Stimulated activated CD8-positive, alpha-beta memory T cell treated with anti-CD3 and anti-CD28 coated beads, Interleukin-4, amount 100 ng/mL, for 1 hour (primary cell): ENCODE measurements at places on chromosomes 7 and 10.

DNA sequence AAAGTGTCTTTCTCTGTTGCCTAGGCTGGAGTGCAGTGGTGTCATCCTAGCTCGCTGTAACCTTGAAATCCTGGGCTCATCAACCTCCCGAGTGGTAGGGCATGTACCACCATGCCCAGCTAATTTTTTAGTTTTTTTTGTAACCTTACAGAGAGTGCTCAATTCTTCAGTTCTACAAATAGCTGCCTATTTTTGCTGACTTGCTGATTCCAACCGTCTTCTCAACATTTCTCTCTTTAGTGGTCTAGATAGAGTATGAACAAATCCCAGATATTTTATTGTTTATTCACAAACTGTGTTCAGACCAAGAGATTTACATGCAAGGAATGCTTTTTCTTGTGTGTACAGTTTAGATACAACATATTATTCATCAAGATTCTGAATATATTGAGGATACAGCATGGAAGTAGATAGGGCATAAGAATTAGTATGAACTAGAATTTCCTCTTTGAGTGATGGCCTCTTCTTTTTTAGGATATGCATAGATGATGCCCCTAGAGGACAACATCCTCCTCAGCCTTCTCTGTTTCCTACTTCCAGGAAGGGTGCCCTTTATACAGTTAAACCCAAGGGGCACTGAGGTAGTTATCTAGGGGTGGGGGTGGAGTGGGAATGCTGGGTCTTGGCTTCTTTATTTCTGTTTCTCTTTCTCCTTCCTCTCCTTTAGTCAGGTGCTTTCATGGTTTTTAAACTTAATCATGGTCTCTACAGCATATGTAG is 26.0 kb downstream of the PRPF18 start:
- DNase-seq = no peak

DNA sequence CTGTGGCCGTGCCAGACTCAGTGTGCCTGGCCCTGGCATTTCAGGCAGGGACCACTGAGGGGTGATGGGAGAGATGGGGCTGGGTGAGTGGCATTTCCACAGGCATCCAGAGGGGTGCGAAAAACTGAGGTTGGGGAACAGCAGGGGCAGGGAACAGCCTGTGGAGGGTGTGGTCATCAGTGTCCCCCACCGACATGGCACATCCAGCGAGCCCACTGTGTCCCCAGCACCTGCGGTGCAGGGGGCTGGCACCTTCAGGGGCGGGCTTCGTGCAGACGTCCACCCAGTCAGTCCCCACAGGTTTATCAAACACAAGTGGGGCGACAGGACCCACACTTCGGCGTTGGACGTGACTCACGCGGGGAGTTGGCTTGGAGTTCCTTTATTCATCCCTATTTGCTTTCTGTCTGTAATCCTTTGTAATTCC is 14.8 kb downstream of the CUX1 start:
- DNase-seq = no peak

DNA sequence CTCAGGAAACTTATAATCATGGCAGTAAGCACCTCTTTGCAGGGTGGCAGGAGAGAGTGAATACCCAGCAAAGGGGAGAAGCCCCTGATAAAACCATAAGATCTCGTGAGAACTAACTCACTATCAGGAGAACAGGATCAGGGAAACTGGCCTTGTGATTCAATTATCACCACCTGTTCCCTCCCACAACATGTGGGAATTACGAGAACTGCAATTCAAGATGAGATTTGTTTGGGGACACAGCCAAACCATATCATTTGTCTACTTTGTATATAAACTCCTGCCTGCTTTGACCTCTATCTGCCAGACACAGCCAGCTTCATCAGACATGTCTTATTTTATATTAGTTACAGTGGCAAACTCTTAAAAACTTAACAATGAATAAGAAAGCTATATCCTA is 50.4 kb downstream of the ARMC3 start:
- no peak for DNase-seq

- no peak for DNase-seq
Measured at GRCh38 chr10:6957851-6958250, 377.8 kb upstream of the PRKCQ start.

DNA sequence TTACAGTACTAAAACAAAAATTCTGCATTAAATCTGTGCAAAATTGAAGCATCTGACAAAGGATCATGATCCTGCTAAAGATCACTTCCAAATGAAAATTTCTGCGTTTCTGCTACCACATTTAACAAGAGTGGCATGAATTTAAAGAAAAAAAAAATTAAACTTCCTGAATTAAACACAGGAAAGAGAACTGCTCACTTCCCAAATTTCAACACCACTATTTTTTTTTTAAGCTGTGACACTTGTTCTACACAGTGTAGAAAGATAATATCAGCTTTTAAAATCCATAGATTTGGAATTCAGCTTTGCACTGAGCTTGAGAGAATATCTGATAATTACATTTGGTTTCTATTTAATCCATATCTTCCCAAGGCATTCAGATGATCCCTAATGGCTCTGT is 73.6 kb downstream of the EPC1 start:
- DNase-seq = no peak

DNA sequence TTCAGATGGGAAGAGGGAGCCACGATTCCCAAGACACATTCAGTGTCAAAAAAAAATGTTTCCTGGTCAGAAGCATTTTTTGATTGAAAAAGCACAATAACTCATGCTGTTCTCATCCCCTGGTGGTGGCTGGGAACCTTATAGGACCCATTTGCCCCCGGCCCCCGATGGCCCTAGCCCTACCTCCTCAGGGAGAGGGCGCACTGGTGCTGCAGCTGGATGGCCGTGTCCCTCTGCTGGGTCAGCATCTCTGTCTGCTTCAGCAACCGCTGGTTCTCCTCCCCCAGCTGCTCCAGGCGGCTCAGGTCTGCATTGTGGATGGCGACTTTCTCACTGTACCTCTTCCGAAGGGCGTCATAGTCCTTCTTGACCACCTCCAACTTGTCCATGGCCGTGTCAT is 83.3 kb downstream of the DLG5 start:
- no peak for DNase-seq

- no peak for DNase-seq
Measured at GRCh38 chr10:99685597-99685967, 26.3 kb downstream of the ENTPD7 start.

- DNase-seq = no peak
Measured at GRCh38 chr7:127390817-127391590, 1.5 kb downstream of the ZNF800 start.

GRCh38 chr7:127146746-127147536 is 105.8 kb downstream of the GRM8 start:
- DNase-seq = no peak

DNA sequence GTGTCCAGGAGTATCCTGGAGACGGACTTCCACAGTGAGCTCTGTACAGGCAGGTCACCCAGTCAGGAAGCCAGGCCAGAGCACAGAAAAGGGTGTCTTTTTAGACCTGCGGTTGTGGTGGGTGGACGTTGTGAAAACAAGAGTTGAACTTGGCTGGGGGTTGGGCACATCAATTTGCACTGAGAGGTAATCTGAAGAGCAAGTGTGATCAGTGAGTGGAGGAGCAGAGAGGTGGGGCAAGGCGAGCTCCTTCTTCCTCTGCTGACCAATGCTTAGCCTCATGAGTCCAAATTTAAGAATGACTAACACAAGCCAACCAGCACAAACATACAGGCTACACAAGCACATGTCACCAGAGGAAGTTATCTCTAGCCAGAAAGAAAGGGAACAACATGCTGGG is 310.8 kb downstream of the TCERG1L start:
- DNase-seq = no peak

DNA sequence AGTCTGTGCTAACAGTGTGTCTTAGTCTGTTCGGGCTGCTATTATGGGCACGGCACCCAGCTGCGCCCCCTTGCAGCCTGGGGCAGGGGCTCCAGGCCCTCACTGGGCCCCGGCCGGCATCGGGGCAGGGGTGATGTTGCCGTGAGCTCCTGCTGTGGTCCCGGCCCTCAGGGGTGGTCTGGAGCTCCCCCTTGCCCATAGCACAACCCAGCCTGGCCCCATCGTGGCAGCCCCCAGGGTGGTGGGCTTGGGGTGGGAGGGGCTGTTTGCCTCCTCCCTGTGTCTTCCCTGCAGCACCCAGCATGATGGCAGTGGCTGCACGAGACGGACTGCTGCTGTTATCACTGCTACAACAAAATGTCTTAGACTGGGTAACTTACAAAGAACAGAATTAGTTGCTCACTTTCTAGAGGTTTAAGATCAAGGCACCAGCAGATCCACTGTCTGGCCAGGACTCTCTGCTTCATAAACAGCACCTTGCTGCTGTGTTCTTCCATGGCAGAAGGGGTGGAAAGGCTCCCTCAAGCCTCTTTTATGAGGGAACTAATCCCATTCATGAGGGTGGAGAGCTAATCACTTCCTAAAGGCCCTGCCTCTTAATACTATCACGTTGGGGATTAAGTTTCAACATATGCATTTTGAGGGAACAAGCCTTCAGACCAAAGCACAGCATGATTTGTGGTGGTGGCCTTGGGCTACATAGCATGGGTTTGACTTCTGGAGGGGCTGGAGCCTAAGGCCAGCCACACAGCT is 149.5 kb downstream of the SEC23IP start:
- DNase-seq = no peak

- no peak for DNase-seq
Measured at GRCh38 chr7:122887198-122887597, 938 bp upstream of the CADPS2 start.

GRCh38 chr7:106358103-106358663 is 73.4 kb upstream of the NAMPT start:
- DNase-seq = no peak

DNA sequence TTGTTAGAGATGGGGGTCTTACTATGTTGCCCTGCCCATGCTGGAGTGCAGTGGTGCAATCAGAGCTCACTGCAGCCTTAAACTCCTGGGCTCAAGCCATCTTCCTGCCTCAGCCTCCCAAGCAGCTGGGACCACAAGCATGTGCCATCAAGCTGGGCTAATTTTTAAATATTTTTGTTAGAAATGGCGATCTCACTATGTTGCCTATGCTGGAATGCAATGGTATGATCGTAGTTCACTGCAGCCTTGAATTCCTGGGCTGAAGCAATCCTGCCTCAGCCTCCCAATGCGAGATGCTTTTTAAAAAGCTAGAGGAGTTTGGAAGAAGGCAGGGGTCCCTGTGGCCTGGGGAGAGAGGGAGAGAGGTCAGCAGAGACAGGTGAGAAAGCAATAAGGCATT is 600.1 kb upstream of the AUTS2 start:
- no peak for DNase-seq

DNA sequence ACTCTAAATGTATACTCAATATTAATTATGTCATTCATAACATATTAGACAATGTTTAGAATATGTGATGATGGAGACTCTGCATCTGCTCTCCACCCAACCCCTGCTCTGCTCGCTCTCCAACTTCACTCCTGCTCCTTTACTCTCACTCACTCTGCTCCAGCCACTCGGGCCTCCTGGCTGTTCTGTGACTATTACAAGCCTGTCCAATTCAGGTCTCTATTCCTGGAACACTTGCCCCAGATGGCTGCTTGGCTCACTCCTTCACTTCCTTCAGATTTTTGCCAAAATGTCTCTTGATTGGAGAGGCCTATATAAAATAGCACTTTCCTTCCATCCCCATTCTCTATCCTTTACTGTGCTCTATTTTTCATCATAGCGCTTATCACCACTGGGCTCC is 84.8 kb downstream of the HBP1 start:
- no peak for DNase-seq

DNA sequence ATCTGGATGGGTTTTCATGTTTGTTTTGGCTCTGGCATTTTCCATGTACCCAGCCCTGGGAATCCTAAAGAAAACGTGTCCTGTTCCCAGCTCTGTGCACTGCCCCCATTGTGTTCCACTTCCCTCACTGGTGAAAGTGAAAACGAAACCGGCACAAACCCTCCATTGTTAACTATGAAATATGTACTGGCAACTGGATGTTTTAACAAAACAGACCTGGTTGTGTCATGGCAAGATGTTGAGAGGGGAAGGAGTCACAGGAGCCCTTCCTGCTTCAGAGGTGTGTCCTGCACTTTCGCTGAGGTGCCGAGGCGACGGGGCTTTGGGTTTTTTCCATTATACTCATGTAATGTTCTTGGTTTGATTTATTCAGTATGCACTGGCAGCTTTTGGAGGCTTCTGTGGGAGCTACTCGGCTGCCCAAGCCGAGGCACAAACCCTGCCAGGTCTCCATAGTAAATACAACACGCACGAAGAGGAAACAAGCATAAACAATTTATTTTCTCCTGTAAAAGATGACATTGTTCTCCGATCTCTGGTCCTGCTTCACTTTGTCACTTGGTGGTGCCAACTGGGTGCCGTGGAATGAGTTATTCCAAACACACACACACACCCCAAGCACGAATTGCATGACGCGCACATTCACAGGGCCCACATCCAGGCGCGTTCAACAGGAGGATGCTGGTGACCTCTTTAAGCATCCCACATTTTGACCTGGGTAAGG is 118.2 kb downstream of the CDK6 start:
- peak; percentile 28 for DNase-seq

DNA sequence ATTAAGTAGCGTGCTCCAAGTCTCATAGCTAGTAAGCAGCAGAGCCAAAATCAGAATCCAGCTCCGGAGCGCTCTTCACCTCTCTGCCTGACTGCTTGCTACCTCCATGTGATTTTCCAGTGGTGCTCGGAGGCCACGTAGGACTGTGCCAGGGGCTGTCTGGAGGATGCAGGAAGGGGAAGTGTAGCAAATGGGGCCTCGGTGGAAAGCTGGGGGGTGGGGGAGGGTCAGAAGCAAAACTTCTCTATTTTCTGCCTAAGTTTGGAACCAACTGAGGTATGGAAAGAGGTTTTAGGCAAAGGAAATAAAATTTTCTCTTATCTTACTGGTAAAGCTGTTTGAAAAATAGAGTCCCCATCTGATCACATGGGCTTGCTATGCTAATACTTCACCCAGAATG is 108.7 kb downstream of the TBXAS1 start:
- no peak for DNase-seq

DNA sequence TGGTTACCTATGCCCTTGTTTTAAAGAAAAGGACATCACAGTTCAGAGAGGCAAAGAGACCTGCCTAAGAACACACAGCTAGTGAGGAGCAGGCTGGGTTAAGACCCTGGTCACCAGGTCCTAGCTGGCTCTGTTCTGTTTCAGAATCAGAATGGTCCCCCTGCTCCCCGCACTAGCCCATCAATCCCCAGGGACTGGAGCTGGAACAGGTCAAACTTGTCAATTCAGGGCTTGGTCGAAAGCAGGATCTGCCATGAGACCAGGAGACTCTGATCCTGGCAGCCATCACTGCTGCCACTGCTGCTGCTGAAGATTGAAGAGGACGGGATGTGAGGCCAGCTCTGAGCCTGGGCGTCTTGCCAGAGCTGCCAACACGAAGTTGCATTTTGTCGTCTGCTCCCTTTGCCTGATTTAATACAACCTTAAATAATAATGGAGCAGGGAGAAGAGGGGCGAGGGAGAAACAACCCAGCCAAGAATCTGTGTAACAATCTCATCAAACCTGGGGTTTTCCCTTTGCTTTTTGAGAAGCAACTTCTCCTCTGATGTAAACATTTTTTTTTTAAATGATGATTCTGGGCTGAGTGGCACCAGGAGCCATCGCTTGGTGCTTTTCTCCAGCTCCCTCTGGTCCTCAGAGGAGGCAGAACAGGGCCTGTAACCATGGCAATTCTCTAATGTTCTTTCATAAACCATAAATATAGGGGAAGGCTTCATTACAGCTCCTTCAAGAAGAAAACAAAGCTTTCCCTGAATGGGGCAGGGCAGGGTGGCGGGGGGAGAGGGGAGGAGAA is 119.0 kb upstream of the SORCS3 start:
- DNase-seq = no peak
